ENCODE measurements at places on chromosomes 4 and X.

DNA sequence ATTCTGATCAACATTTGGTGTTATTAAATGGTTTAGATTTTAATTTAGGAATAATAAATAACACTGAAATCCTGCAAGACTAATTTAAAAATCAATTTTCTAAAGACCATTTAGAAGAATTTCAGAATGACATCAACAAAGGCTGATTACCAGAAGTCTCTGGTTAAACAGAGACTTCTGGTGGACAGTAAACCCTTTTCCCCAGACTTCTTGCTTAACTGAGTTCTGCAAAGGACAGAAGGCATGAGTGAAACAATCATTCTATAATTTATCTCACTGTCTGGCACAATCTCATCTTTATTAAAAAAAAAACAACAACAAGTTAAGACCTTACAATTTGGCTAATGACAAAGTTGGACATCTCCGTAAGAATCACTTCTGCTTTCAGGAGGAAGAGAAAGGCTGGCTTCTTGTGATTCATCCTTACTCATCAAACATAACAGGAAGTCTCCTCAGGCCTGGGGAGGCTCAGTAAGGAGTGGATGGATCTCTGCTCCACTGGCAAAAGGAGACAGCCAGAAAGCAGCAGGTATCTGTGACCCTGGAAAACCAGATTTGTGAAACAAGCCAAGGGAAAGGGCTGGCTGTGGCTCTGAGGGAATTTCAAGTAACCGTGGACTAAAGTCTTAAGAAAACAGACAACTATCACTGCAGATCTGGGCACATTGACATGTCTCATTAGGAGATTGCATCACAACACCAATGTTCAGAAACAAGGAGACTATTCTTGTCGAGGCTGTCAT lies 908 bp upstream of the TLR6 start:
- DNase-seq = no peak

DNA sequence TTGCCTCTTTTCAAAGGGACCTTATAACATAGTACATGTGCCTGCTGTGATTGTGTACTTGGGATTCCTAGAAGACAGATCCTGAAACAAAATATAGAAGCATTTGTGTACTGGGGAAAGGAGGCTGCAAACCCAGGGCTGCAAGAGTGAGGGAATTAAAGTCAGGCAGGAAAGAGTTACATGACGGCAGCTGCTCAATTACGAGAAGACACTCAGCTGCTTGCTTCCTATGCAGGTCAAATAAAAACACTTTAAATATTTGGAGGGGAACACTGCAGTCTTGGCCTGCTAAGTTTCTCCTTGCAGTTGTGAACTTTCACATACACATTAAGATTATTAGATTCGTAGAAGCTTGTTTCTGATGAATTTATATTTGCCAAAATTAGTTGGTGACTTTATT lies 191.9 kb upstream of the CXCL13 start:
- DNase-seq = no peak

- no peak for DNase-seq
These were observed 15.4 kb upstream of the OCIAD1 start for GRCh38 chr4:48815483-48815882.

DNA sequence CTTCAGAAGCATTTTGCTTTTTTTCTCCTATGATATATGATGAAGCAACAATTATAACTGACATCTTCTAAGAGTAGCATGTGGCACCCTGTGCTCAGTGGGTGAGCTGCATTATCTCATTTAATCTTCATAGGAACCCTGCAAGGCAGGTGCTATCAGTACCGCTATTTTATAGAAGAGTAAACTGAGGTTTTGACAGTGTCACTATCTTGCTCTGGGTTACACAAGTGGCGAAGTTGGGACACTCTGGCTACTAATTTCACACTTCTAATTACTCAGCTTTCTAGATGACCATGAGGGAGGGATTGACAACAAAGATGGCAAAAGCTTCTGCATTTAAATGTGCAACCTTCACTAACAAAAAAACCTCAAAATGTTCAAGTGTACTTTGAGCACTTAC lies 76.9 kb upstream of the CAMK2D start:
- no peak for DNase-seq

GRCh38 chrX:118521435-118521834 lies 25.8 kb downstream of the DOCK11 start:
- DNase-seq = no peak

GRCh38 chr4:184795214-184795844 lies 30.4 kb downstream of the ACSL1 start:
- no peak for DNase-seq

All from cerebellar cortex (tissue), 1 donor.